Activated CD4-positive, CD25-positive, alpha-beta regulatory T cell (primary cell): ENCODE measurements at places on chromosomes 4 and X.

DNA sequence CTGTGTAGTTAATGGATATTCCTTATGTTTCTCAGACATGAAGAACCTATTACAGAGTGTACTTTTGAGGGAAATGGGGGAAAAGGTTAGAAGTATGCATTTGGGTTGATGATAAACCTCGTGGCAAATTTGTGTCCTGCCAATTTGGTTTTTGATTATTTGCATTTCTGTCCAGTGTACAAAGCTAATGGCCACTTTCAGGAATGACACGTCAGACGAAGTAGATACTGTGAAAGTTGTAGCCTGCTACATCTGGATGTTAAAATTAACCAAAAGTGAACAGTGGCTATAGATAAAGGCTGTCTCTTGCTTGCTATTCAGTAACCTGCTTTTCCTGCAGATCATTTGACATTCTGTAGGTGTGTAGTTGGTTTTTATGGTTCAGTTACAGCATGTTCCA is 1.0 kb downstream of the PRDX4 start:
- DNase-seq, result no peak

DNA sequence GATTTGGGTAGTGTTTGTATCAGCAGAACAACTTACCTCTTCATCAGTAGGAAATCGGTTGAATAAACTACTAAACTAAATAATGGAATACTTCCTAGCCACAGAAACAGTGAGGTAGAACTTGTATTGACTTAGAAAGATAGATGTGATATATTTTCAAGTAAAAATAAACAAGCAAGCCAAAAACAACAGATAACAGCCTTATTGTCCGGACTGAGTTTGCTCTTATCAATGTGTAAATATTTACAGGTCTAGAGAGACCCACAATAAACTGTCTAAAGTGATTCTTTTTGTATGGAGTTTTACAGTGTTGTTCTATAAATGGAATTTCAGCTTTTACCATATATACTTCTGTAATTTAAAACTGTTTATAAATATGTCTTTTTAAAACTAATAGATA is 721.8 kb downstream of the ADGRL3 start:
- no peak for DNase-seq

DNA sequence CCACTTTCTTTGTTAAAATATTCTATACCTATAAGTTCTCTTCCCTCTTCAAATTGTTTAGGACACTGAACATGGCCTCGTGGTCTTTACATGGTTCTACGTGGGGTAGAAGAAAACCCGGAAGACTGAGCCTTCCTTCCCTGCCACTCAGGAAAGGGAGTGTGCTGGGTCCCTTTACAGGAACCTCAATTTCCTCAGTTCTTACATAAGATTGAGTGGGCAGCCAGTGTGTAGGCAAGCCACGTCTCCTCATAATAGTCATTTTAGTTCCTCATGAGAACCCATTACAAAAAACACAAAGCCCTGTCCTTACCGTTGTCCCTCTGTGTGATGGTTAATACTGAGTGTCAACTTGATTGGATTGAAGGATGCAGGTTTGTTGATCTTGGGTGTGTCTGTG is 28.7 kb upstream of the SMIM10L2A start:
- DNase-seq, result no peak

- no peak for DNase-seq
These were observed 134.1 kb upstream of the MID1 start for GRCh38 chrX:10754445-10754844.

GRCh38 chrX:103629318-103630170 is 769 bp downstream of the TCEAL1 start:
- DNase-seq, result no peak

DNA sequence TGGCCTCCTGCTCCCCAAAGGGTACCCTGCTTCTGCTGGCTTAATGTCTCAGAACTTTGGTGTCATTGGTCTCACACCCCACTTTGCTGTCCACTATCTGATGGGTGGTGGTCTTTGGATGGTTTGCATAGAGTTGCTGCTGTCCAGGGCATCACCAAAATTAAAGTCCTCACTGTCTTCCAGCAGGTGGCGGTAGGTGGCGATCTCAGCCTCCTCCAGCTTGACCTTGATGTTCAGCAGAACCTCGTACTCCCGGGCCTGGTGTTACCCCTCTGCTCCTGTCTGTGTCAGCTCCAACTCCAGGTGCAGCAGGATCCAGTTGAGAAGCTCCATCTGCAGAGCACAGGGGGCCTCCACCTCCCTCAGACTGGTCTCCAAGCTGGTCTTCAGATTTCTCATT is 1169.5 kb upstream of the PABPC4L start:
- no peak for DNase-seq

DNA sequence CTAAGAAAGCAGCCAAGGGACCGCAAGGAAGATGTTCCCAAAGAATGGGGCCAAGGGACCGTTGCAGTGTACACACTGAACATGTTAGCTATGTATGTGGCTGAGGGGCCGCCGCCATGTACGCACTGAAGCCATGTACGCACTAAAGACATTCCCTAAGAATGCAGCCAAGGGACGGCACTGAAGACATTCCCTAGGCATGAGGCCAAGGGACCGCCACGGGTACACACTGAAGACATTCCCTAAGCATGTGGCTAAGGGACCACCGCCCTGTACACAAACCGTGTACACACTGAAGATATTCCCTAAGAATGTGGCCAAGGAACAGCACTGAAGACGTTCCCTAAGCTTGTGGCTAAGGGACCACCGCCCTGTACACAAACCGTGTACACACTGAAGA is 54.0 kb downstream of the DHRSX start:
- no peak for DNase-seq

- no peak for DNase-seq
These were observed 224.4 kb downstream of the LDB2 start for GRCh38 chr4:16674082-16674481.

DNA sequence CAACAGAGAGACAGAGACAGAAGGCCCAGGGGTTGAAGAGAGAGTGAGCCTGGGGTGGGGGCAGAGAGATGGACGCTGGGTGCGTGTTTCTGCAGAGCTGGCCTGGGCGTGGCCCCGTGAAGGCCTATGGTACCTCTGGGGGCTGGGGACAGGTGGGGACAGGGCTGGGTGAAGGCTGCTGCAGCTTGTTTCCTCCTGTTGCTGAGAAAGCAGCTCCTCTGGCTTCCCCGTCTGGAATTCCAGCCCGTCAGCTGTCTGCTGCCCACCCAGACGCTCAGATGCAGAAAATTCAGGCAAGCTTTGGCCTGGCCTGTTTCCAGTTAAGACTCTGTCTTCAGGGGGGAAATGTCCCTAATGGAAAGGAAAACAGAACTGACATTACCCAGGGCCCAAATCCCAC is 76.8 kb upstream of the PSAPL1 start:
- no peak for DNase-seq

DNA sequence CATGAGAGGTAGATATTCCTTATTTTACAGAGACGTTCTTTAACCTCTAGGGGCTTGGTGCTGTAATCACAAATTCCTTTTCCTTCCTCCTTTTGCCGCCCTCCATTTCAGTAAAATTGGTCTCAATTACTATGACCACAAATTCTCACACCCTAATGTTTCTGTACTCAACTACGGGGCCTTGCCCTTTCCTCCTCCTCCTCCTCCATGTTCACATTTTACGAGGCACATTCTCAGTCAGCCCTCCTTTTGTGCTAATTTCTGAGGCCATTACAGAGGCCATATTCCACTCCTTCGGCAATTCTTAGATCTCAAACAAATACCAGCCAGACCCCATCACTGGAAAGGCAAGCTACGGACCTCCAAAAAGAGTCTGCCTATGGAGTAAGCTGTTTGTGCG is 92.1 kb downstream of the SH3KBP1 start:
- no peak for DNase-seq

- DNase-seq, result no peak
These were observed 16.8 kb downstream of the SCFD2 start for GRCh38 chr4:53349091-53349491.

- DNase-seq, result no peak
These were observed 607.8 kb downstream of the FSTL5 start for GRCh38 chr4:161555689-161556660.

GRCh38 chr4:32180086-32180485 is 1459.9 kb downstream of the PCDH7 start:
- DNase-seq, result no peak

GRCh38 chr4:76278583-76278982 is 27.1 kb downstream of the FAM47E start:
- DNase-seq, result no peak

- no peak for DNase-seq
These were observed 179.0 kb upstream of the FGF13 start for GRCh38 chrX:138890491-138890890.

- DNase-seq, result no peak
These were observed 493 bp upstream of the UCHL1 start for GRCh38 chr4:41256131-41256739.

DNA sequence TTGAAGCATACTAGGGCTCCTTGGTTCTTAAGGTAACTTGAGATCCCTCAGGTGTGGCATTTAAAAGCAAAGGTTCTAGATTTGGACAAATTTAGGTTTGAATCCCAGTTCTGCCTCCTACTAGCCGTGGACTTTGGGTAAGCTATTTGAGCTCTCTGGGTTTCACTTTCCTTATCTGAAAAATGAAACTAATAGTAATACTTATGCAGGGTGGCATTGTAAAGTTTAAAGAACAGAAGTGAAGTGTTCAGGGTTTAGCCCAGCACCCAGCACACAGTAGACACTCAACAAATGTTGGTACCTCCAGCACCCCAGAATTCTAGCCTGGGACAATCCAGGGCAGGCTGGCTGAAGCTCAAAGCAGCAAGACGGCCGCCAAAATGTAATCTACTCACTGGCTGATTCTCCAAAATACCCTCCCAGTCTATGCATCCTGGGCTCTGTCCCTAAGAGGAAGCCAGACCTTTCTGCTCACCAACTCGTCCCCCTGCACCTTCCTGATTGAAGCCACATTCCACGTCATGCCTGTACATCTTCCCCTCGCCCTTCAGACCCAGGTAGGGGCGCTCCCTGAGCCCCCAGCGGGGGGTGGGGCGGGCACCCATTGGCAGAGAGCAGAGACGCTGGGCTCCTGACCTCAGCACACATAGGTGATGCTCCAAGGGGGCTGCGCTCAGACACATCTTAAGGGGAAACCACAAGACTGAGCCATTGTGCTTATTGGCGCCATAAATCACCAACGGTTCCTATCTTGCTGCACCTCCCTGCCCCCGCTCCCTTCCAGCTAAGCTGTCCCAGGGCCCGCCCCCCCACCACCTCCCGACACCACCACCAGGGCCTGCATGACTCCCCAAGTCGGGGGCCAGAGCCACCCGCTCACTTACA is 160.6 kb downstream of the BCOR start:
- no peak for DNase-seq

GRCh38 chrX:8632924-8633323 is 99.0 kb downstream of the ANOS1 start:
- no peak for DNase-seq

DNA sequence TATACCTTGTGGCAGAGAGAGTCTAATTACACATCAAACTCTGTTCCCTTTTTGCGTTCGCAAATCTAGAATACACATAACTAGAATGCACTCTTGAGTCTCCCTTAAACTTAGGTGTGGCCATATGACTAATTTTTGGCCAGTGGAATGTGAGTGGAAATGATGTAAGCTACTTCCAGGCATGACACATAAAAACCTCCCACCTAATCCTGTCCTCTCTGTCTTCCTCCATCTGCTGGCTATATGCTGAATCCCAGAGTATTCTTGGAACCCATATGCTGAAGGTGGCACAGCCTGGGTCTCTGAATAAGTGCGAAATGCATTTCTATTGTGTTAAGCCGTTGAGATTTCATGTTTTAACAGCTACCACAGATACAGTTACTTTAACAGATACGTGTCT is 269.9 kb upstream of the NRK start:
- DNase-seq, result no peak
